ENCODE measurements at places on chromosomes 4 and X.

GRCh38 chr4:74640111-74640903, 154.0 kb downstream of the BTC start:
- DNase-seq, result no peak

- DNase-seq, result no peak
Observed at GRCh38 chr4:105624530-105624929, 72.1 kb downstream of the ARHGEF38 start.

DNA sequence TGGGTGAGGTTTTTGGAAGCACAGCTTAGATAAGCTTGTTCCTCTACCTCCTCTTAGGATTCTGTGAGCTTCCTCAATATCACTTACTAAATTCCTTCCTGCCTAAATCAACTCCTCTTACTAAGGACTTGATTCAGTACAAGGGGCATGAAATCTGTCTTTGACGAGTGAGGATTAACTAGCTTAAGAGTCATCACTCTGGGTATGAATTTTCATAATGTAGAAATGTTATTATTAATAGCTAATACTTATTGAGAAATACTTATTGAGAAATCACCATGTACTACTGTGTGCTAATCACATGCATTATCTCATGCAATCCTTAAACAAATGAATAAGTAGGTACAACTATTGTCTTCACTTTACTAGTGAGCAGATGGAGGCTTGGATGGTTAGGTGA, 28.6 kb downstream of the TRPC3 start:
- DNase-seq, result no peak

GRCh38 chr4:1705732-1706131, 6.4 kb downstream of the SLBP start:
- no peak for DNase-seq

- no peak for DNase-seq
Observed at GRCh38 chr4:83276299-83277040, 8.1 kb downstream of the COQ2 start.

- no peak for DNase-seq
Observed at GRCh38 chrX:30653415-30654131, at the start of gene GK. TSS of gene GK (plus strand) at chrX:30653423. CDS start at chrX:30653538, 115 bp downstream.

- DNase-seq, result no peak
Observed at GRCh38 chr4:126779436-126780166, 853.2 kb upstream of the INTU start.

DNA sequence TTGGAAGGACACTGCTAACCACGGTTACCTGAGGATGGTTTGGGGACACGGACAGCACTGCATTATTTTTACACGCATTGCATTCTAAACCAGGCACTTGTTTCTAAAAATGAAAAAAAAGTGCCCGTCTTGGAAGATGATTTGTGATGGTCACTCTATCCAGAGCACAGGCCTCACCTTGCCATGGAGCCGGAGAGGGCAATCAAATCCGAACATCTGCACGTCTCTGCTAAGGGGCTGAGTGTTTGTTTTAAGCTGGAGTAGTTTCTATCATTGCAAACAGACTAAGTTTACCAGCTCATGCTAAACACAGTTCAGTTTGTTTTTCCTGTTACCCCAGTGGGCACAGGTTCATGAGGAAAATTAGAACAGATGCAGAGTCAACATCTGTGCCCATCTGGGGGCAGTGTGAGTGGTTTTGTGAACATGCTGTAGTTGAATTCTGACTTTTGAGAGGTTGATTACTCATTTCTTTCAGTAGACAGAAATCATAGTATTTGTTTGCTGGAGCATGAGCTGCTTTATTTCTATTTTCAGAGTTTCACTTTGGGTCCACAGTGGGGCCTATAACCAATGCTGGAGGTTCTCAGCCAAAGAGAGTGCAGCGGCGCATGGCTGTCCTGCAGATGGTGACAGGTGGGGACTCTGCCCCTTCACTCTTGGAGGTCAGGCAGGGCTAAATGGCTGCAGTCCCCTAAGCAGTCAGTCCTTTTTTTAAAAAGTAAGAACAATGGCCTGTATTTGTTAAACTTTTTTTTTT, 65.4 kb upstream of the ENPP6 start:
- DNase-seq, result peak; percentile 65
